Stimulated activated CD8-positive, alpha-beta memory T cell treated with anti-CD3 and anti-CD28 coated beads, Interleukin-15, amount 100 ng/mL, for 48 hours (primary cell): ENCODE measurements at places on chromosomes 4 and X.
A peak's percentile ranks its signal among the peaks of the same experiment; 100 is the strongest.

- no peak for DNase-seq
Observed at GRCh38 chrX:72685810-72686456, 28.2 kb downstream of the PHKA1 start.

DNA sequence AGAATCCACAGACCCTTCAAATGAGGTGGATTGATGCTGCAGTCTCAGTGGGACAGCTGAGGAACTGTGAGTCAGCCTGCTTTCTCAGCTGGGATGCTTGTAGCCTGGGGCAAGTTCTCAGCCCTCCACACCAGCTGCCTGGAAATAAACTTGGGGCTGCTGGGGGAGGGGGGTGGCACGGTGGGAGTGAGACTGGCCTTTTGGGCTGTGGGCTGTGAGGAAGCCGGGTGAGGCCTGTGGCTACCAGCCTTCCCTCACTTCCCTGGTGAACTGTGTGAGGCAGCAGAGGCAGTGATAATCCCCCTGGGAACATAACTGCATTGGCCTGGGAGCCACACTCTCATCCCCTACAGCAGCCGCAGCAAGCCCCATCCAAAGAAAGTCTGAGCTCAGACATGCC is 114.5 kb upstream of the GUCY1A1 start:
- no peak for DNase-seq

DNA sequence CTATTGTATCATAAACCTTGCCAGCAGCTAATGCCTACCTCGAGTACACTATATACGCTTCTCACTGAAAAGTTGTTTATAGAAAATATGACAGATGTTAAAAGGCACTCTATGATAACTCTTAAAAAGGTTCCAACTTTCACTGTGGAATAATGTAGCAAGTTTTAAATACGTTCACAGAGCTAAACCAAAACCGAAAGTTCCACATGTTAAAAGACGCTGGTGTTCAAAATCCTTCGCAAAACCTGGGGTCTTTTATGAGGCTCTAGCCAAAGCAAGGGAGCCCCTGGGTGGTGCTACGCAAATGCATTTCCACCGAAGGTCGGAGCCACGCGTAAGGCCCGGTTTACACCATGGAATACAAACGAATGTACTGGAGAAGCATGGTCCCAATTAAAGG is 103.7 kb upstream of the TENM3 start:
- DNase-seq, result no peak

- DNase-seq, result no peak
Observed at GRCh38 chr4:15677507-15677988, 4.1 kb upstream of the FAM200B start.

DNA sequence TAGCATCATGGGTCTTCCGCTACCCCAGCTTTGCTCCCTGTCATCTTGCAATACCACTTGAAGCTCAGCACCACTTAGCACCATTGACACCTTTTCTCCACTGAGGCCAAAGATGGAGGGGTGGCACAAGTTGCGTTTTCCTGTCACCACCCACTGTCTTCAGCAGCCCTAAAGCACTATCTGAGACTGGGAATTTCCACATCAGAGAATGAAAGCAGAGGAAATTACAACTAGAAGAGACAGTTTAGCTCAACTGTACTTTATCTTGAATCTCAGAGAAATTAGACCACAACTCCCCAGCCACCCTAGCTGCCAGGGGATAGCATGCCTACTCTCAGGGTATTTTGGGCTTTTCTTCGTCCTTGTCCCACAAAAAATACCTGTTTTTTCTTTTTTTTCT is 111.0 kb downstream of the DDIT4L start:
- no peak for DNase-seq

- DNase-seq, result no peak
Observed at GRCh38 chrX:134520860-134521390, 61.0 kb downstream of the HPRT1 start.

- no peak for DNase-seq
Observed at GRCh38 chr4:11397819-11398610, 30.7 kb downstream of the HS3ST1 start.

DNA sequence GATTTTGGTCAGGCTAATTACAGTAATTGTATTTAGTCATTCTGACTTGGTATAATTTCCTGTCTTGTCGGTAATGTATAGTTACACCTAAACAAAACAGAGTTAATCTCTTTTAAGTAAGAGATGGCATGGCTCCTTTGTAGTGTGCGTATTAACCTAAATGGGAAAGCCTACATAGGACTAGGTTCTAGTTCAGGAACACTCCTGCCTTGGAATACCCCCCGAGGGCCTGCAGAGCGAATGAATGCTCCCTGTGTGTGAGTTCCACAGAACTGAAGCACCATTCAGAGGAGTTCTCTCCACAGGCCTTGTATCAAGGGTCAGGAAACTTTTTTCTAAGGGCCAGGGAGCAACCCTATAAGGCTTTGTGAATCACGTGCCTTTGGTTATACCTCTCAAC is 44.9 kb upstream of the STIM2 start:
- no peak for DNase-seq

- DNase-seq, result no peak
Observed at GRCh38 chrX:460823-461640, 74.3 kb upstream of the PPP2R3B start.

DNA sequence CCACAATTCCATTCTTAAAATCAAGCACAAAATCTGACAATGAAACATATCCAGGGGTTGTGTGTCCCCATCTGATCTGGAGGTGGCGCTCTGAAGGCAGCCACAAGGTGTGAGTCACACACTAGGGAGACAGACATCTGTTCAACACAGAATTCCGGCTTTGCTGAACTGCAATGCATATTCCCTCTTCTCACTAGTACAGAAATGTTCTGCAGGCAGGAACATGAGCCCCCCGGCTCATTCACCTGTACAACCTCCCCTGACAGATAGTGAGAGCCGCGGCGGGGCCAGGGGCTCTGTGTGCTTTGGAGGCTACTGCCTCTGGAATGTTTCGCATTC is 41.9 kb downstream of the WDR1 start:
- DNase-seq, result no peak

DNA sequence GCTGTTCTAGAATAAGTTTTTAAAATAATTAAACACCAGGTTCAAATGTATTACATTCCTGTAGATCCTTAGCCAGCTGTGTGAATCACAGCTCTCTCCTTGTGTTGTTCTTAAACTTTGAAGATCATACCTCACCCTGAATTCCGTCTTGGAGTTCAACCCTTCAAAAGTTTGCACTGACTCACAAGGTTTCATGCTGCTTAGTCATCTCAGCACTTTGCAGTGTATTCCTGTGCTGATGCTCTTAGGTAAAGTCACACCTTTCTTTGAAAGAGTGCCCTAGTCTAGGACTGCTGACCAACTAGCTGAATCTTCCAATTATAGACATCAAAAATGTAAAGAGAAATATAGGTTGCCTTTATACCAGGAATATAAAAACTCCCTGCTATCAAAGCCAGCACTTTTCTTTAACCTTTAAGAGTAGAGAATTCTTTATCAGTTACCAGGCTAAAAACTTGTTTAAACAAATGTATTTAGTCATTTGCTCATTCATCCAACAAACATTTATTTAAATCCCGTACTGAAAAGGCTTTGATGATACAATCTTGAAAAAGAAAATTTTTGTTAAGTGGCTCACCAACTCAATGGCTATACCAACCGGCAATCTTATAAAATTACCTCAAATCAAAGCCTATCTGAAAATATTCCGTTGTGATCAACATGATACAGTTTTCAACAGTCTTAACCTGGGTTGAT is 169.7 kb downstream of the RAP1GDS1 start:
- no peak for DNase-seq

DNA sequence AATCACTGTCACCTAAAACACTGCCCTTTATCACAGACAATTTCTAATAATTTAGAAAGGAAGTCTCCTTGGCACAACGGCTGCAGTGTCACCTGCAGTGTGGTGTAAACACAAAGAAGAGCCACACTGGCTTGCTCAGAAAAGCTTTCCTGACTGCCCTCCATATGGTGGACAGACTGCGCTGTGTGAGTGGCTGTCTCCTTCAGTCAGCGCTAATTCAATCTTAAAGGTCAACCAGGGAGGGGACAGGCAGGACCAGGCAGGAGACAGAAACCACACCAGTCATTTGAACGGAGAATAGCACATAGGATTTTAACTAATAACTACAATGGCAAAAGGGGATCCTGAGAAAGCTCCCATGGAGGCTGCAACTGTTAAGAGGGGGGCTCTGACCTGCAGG is 132.1 kb downstream of the NSUN7 start:
- DNase-seq, result no peak

GRCh38 chr4:82469791-82470345 is 39.5 kb downstream of the ENOPH1 start:
- no peak for DNase-seq

GRCh38 chr4:40592034-40592433 is 37.6 kb downstream of the RBM47 start:
- no peak for DNase-seq

DNA sequence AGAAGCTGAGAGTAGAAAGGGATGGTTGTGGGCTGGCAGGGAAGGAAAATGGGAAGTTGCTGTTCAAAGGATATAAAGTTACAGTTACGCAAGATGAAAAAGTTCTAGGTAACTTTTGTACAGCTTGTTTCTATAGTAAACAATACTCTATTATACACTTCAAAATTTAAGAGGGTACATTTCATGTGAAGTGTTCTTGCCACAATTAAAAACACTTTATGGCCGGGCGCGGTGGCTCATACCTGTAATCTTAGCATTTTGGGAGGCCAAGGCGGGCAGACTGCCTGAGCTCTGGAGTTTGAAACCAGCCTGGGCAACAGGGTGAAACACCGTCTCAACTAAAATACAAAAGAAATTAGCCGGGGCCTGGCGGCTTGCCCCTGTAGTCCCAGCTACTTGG is 623.6 kb downstream of the STIM2 start:
- no peak for DNase-seq

- no peak for DNase-seq
Observed at GRCh38 chrX:134572816-134573682, 85.2 kb downstream of the PLAC1 start.

- DNase-seq, result no peak
Observed at GRCh38 chr4:28443371-28443770, 1582.7 kb downstream of the STIM2 start.

- peak; percentile 3 for DNase-seq
Observed at GRCh38 chr4:38266616-38267015, 306.4 kb downstream of the PTTG2 start.

DNA sequence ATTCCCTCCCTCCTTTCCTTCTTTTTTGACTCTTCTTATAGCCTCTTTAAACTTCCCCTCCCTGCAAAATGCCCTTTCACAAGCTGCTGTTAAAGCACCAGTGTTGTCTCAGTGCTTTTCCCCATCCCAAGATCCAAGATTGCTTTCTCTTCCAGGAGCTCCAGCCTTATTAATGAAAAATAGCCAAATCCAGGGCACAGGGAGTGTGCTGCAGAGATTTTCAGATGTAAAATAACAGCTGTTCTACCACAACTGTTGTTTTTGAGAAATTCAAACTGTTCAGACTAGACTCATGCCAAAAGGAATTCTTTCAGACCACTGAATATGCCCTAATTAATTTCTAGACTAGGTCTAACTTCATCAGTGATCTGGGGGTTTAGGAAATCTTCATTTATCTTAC is 47.0 kb upstream of the GPC3 start:
- no peak for DNase-seq

GRCh38 chrX:331825-332495 is 13.4 kb upstream of the GTPBP6 start:
- no peak for DNase-seq

DNA sequence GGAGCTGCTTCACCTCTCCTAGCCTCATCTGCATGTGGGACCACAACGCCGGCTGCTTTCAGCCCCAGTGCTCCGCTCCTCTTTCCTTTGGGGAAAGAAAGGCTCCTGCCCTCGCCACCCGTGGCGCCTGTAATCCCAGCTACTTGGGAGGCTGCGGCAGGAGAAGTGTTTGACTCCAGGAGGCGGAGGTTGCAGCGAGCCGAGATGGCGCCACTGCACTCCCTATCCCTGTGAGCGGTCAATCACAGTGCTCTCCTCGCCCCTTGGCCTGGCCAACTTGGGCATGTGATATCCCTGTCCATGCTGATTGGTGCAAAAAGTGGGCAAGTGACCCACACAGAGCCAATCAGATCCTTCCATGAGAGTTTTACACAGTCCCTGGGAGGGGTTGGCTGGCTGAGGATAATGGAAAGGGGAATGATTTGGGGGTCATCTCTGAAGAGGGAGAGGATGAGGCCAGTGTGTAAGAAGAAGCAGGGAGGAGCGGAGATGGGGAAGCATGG is 56.2 kb downstream of the WFS1 start:
- DNase-seq, result no peak

- peak; percentile 16 for DNase-seq
Observed at GRCh38 chrX:54357414-54358377, at the start of gene WNK3. WNK3 (minus strand) TSS chrX:54358046.

DNA sequence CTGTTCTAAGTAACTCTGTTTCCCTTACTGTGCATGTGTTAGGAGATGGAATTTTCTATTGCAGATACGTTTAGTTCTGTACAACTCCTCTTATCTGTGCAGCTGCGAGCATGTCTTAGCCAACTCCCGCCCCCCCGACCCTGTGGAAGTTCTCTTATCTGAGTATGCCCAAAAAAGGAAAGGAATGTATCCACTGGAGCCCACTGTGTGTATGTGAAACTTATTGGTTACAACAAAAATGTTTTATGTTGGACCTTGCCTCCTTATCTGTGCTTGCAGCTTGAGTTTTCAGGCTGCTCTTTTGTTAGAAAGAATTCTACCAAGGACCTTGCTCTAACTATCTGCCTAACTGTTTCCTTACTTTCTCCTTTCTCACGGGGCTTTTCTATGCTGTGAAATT is 24.2 kb upstream of the DCAF8L2 start:
- no peak for DNase-seq

- no peak for DNase-seq
Observed at GRCh38 chrX:74291577-74291963, 12.4 kb upstream of the ZCCHC13 start.

- no peak for DNase-seq
Observed at GRCh38 chrX:111519215-111519614, 7.8 kb downstream of the SERTM2 start.

GRCh38 chrX:124651031-124651430 is 304.7 kb downstream of the SH2D1A start:
- DNase-seq, result no peak

DNA sequence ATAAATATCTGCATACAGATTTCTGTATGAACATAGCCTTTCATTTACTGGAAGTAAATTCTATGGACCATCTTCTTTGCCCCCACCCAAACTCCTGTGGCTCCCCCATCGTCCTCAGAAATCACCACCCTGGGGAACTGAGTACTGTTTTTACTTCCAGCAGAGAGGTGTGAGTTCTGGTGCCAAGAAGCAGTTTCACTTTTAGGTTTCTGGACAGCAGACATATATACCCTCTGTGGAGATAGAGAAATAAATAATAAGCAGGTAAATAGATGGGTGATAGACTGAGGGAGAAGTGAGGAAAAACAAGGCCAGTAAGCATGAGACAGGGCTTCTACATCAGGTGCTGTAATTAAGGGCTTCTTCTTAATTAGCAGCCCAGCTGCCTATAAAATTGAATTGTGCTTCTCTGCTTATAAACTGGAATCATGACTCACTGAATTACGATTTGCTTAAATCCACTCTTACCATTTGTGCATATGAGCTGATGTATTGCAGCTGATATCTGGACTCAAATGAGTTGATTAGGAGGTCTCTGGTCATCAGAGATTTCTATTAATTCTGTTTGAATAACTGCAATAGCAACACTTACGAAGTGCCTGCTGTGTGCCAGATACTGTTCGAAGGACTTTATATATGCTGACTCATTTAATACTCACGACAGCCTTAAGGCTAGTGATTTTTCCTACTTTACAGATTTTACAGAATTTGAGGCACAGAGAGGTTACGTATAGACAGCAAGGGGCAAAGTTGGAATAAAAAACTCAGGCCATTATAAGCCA is 60.8 kb upstream of the DHX15 start:
- no peak for DNase-seq
